Fibroblast of the aortic adventitia (primary cell): ENCODE measurements at places on chromosomes 12 and 14. TPM values are rescaled to one million over a fixed set of nuclear protein-coding genes. Genes with fewer than 3 reads are reported as not detected.

OAS2 gene
- 2.0 and 3.7 TPM in 2 replicates for total RNA-seq

DNA sequence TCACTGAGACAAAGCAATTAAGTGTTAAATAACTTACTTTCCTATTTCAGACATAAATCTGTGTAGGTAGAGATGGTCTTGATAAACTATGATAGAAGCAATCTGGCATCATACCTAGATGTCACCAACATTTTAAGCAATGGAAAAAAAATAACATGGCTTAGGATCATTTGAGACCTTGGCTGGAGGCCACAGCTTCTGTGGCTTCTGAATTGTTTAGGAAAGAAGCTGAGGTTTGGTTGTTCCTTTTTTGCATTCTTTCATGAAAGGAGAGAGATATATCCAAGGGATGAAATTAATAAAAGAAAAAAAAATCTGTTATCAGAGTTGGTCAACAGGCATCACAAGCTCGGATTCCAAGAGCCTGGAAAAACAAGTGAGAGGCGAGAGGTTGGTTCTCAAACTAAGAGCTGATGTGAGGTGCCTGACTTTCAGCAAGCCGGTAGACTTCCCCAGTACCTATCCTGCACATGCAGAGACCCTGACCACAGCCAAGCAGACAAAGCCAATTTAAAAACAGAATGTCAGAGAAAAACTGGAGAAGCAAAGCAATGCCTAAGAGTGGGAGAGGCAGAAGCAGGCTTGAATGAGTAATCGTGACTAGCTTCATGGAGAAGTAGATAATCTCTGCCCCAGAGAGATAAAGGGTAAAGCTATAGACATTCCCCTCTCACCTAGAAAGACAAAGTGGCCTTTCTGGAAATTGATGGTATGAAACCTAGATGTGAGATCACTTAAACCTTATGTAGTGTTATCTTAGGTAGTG, 43.4 kb upstream of the ST8SIA1 start:
- DNase-seq = peak; percentile 28

TAS2R30 gene
- total RNA-seq = 6.9 and 16.4 TPM in 2 replicates

DNA sequence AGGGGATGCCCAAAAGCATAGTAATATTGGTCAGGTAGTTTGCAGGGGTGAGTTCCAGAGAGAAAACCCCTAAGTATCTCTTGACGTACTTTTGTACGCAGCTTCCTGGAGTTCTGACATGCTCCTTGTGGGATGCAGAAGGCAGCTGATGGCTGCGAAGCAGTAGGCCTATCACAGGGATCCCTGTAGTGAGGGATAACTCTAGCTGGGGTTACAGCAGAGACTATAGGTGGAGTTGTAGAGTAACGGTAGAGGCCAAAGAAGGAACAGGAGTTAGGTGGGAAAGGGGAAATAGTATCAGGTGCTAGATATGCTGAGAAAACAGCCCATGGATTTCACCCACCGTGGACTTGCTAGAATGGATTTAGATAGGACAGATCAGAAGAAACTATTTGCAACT, 37.3 kb downstream of the MGST1 start:
- no peak for DNase-seq

PRR4 gene
- 3.4 and 7.1 TPM in 2 replicates for total RNA-seq

GRCh38 chr12:115423546-115423987, 739.6 kb upstream of the TBX3 start:
- DNase-seq = no peak

- peak; percentile 83 for DNase-seq
Measured at GRCh38 chr12:58412461-58413060, 471.2 kb downstream of the ATP23 start.

GRCh38 chr12:99130808-99131553, 485.9 kb downstream of the APAF1 start:
- DNase-seq = no peak

- DNase-seq = no peak
Measured at GRCh38 chr14:24726480-24726879, 92.5 kb upstream of the GZMB start.

KRT79 gene
- not detected in 2 replicates for total RNA-seq

GRCh38 chr12:66648033-66648735, 30.7 kb downstream of the GRIP1 start:
- no peak for DNase-seq

DNA sequence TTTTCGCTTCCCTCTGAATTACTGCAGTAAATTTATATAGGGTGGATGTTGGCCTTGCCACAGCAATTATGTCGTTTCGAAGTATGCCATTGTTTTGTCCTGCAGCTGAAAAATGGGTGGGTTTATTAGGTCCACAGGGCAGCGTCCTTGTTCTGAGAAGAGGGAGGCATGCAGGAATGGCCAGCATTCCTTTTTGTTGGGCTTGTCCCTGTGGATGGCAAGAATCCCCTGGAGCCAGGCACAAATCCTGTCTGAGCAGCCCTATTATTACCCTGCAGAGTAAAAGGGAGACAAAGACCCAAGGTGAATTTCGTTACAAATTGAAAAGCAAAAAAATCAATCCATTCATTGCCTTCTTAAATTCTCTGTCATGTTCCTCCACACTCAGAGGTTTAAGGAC, 88.1 kb downstream of the CHST11 start:
- DNase-seq = no peak

PMCH gene
- total RNA-seq = 0.27 TPM in 1 of 2 replicates, not detected in the other

DUSP6 gene
- 17.1 and 33.9 TPM in 2 replicates for total RNA-seq

CEP170B gene
- total RNA-seq = 8.2 and 18.2 TPM in 2 replicates

- DNase-seq = peak; percentile 55
Measured at GRCh38 chr12:71299541-71300376, 139.8 kb upstream of the LGR5 start.

GRCh38 chr14:74886001-74886400, 4.3 kb downstream of the DLST start:
- peak; percentile 97 for DNase-seq

DNA sequence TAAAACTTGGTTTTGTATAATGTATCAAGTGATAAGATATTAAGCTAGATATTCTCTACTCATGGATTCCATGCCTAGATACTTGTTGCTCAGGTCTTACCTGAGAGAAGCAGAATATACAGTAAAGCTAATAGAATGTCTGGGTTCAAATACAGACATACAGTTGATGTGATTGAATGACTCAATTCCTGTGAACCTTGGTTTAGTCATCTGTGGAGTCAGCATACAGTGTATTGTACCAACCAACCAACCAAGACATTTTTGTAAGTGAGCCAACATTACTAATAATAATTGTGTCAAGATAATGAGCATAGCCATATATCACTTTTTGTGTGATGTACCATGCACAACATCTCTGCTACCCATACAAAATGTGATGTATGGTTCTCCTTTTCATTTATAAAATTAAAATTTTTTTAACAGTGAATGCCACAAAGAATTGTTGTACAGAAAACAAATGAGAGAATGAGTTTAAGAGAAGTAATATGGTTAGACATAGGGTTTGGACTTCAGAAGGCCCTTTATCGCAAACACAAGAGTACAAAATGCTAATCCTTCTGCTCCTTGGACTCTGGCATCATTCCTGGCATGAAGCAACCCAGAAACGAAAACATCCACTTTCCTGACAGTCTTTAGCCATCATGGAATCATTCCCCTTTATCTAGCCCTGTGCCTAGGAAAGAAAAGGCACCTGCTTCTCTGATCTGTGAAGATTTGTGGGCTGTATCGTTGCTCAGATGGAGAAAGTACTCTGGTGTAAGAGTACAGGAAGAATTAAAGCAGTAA, 977.2 kb upstream of the USP15 start:
- DNase-seq = no peak

DNA sequence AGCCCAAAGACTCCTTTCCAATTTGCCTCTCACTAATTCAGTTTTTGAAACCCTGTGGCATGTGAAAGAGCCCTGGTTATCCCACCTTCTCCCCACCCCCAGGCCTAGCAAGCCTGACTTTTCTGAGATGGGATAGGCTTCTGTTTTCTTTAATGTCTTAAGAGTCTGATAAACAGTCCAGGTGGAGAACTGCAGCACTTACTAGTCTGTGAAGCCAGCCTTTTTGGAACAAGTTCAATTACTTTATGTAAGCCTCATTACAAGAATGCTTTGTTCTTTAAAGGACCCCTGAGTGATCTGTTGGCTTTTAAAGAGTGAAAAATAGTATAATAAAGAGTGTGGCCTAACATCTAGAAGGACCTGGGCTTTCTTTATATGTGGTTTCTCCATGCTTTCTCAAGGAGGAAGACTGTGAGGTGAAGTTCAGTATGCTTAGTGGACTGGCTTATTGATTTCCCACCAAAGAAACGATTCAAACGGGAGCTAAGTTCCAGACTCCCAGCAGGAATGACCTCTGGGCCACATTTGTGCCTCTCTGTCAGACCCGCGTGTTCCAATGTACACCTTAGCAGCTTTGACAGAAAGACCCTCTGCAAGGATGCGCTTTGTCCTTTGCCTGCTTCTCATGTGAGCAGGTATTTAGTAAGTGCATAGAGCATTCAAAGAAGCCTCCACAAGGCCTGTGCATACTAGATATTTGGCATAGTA, 129.5 kb downstream of the DAAM1 start:
- DNase-seq = no peak

DNA sequence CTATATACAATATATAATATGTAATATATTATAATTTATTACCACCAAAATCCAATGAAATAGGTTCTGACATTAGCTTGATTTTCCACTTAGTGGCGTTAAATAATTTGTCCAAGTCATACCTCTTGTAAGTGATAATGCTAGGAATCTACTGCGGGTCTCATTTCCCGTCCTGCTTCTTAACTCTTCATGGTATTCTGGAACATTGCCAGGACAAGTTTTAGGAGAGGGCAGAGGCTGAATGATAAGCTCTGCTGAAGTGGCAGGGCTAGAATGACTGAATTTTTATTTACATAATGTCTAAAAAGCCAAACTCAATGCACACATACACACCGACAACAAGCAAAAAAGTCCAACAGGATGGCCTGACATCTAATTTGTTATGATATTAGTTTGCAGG, 70.4 kb upstream of the PTPRQ start:
- DNase-seq = no peak

RDH16 gene
- 0.09 TPM in 1 of 2 replicates, not detected in the other for total RNA-seq

DNA sequence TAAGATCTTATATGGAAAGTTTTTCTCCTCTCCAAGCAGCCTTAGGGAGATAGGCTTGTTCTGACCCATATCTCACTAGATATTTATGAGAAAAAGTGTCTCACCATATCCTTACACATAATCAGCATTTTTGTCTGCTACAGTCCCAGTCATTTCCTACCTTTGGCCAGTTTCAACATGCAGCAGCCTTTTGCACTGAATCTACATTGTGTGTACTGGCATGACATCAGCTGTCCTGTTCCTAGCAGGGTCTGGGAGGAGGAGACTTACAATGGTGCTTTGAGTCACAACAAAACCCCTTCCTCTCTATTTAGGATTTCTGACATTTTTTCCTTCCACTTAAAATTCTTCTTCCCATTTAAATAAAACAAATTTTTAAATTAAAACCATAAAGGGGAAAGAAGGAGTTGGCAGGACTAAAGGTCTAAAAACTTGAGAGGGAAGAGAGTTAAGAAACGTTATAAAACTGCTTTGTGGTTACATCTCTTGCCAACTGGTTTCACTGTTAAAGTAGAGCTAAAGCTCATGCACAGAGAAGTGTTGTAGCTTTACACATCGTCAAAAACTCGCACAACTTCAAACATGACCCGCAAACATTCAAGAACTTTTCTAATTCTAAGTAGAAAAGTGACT, 53.3 kb upstream of the CERS5 start:
- peak; percentile 84 for DNase-seq

- peak; percentile 27 for DNase-seq
Measured at GRCh38 chr12:32148372-32148771, 41.7 kb downstream of the BICD1 start.

DNA sequence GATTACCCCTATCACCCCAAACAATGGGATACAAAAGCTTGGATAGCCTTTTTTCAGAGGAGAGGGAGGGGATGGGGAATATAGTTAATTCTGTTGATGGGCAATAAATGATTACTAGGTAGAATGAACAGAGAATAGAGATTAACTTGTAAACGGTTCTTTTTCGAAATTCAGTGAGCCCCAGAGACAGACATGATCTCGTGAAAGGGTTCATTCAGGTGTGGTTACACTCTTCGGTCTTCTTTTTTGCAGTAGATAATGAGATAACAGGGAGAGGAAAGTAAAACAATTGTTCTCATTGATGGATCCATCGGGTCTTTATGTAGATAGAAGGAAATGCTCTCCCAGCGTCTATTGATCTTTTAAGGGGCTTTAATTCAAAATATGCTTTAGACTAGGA, 69.3 kb upstream of the RASSF8 start:
- DNase-seq = no peak

DNA sequence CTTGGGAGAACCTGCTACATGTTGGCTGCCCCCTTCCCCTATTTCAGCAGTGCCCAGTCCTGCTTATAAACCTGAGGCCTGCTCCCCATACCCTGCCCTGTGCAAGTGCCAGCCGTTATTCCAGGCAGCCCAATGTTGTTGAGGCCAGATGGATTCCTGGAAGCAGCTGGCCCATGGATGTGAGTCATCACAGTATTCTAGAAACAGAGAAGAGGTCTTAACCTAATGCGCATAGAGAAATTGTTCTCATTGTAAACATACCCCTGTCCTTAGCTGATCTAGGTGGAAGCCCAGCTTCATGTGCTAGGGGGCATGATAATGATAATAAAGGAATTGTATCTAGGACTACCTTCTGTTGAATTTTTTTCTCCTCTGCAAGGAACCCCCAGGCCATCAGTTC, 69.7 kb downstream of the TSPAN11 start:
- DNase-seq = peak; percentile 28

DNA sequence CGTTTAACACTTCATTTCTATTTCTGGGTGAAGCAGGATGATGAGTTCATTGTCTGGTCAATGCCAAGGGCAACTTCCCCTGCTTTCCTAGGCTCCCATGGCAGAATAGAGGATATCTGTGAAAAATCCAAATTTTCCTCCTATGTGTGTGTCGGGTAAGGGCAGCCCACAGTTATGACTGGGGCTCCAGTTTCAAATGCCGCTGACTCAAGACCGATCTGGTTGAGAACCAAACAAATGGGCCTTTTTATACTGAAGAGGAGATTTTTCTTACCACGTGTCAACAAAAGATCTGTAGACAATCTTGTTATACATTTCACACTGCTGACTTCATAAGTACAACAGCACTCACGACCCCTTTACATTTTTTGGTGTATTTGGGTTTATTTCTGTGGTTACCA, 120.8 kb downstream of the CHST11 start:
- DNase-seq = no peak

TSPAN11 gene
- 0.36 and 2.0 TPM in 2 replicates for total RNA-seq

GRCh38 chr12:109997393-109997792, 1.2 kb upstream of the GIT2 start:
- no peak for DNase-seq

DNA sequence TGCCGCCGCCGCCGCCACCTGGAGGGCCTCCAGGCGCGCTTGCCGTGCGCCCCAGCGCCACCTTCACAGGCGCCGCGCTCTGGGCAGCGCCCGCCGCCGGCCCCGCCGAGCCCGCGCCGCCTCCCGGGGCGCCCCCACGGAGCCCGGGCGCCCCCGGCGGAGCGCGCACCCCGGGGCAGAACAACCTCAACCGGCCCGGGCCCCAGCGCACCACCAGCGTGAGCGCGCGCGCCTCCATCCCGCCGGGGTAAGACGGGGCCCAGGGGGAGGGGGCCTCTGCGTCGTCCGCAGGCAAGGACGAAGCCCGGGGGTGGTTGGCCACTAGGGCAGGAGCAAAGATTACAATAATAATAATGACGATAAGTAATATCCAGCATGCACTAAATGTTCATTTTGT, 21.3 kb downstream of the DTX1 start:
- no peak for DNase-seq
